Stimulated activated CD8-positive, alpha-beta memory T cell treated with anti-CD3 and anti-CD28 coated beads, Interleukin-12 subunit alpha, Interleukin-12 subunit beta, amount 100 ng/mL, for 4 hours (primary cell): ENCODE measurements at places on chromosomes 16 and 17.

- DNase-seq: no peak
Measured at GRCh38 chr17:36899250-36900159, 37.8 kb upstream of the LHX1 start.

DNA sequence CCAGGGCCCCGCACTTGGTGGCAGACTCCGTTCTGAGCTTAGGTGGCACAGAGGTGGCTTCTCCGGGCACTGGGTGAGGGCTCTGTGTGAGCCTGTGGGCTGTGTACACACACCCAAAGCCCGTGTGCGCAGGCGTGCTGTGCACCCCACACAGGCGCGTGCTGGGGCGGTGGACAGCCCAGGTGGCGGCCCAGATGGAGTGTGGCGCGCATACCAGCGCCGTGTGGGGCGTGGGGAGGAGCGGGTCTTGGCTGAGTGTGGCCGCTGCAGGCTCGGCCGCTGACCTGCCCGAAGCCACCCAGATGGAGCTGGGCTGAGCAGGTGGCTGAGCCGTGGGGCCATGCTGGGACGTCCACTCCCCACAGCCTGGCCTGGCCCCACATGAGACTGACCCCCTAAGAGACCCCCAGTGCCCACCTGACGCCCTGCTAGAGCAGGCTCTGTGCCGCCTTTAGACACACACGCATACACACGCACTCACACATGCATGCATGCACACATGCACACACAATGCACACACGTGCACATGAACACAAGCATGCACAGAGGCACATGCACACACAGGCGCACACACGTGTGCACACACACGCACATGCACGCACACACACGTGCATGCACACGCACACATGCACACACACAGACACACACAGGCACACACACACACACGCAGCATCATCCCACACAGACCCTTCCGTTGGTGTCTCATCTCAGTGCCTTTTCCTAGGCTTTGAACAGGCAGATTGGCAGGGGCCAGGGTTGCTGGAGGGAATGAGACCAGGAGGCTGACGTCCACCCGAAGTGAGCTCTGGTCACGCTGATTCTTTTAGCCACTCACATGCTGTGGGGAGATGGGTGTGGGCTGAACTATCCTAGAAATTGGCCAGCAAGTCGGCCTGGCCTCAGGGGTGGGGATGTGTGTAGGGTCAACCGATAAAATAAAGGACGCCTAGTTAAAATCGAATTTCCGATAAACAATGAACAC lies 2.1 kb downstream of the PRR35 start:
- DNase-seq: no peak

- no peak for DNase-seq
Measured at GRCh38 chr16:27195076-27195741, 8.1 kb upstream of the KDM8 start.

- no peak for DNase-seq
Measured at GRCh38 chr16:11151885-11152629, 103.9 kb downstream of the SOCS1 start.

DNA sequence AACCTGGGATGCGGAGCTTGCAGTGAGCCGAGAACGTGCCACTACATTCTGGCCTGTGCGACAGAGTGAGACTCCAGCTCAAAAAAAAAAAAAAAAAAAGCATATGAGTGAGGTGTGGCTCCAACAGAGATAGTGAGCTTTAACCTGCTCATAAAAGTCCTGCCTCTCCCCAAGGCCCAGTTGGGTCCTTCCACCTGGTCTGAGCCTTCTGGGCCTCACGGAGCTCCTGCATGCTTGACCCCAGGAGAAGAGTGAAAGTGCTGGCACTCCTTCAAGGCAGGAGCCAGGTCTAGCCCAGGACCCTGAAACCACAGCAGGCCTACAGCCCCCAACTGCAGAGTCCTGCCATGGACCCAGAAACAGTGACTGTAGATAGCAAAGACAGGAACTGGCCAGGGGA lies 17.7 kb downstream of the HSD11B2 start:
- DNase-seq: no peak

GRCh38 chr17:36183001-36183971 lies 6.8 kb upstream of the TBC1D3B start:
- DNase-seq: no peak

- DNase-seq: no peak
Measured at GRCh38 chr16:4663777-4664465, 29.4 kb upstream of the NUDT16L1 start.
